ENCODE measurements at places on chromosomes 7 and 10. TPM values are rescaled to one million over a fixed set of nuclear protein-coding genes. Genes with fewer than 3 reads are reported as not detected.

NPFFR1 gene
- total RNA-seq = not detected

DNA sequence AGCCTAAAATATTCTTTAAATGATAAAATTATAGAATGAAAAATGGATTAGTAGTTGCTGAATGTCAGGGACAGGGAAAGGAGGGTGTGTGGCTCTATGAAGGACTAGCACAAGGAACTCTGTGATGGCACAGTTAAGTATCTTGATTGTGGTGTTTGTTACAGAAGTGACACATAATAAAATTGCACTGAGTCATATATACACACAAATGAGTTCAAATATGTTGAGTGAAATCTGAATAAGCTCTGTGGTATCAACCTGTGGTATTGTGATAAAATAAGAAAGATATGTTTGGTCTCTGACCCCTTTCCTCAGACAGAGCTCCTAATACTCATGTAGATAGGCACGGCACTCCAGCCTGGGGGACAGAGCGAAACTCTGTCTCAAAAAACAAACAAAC, 181.5 kb upstream of the TRIM24 start:
- no peak overlapping the region for H3K4me3 ChIP-seq
- H3K27me3 ChIP-seq = no peaks in the 10 kb centered on the region
- no peaks in the 10 kb centered on the region for H3K36me3 ChIP-seq
- no peak overlapping the region for H3K27ac ChIP-seq

DNA sequence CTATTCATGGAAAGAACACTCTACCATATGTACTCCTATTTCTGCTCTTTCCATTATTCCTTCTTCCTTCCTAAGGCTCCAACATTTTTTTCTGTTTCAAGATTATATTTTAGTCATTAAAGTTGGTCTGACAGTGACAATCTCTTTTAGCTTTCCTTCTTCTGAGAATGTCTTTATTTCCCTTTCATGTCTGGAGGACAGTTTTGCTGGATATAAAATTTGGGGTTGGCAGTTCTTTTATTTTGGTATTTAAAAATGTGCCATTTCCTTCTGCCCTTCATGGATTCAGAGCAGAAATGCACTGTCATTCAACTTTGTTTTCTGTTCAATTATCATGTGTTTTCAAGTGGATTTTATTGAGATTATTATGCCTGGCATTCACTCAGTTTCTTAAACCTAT, 53.1 kb downstream of the VSTM4 start:
- H3K27ac ChIP-seq = no peak overlapping the region
- H3K4me1 ChIP-seq = no peaks in the 10 kb centered on the region
- no peaks in the 10 kb centered on the region for H3K27me3 ChIP-seq
- H3K36me3 ChIP-seq = no peaks in the 10 kb centered on the region
- DNase-seq = no peak

- no peaks in the 10 kb centered on the region for H3K36me3 ChIP-seq
- no peak overlapping the region for H3K4me3 ChIP-seq
- DNase-seq = no peak
These were observed 136.2 kb upstream of the FZD8 start for GRCh38 chr10:35778306-35778705.

- H3K27me3 ChIP-seq = no peaks in the 10 kb centered on the region
- H3K4me3 ChIP-seq = no peak overlapping the region
- peaks cover 46% of the 10 kb centered on the region for H3K4me1 ChIP-seq
These were observed 193.1 kb downstream of the RNLS start for GRCh38 chr10:88390041-88390440.

RP9 gene
- 5.2 TPM for total RNA-seq

DNA sequence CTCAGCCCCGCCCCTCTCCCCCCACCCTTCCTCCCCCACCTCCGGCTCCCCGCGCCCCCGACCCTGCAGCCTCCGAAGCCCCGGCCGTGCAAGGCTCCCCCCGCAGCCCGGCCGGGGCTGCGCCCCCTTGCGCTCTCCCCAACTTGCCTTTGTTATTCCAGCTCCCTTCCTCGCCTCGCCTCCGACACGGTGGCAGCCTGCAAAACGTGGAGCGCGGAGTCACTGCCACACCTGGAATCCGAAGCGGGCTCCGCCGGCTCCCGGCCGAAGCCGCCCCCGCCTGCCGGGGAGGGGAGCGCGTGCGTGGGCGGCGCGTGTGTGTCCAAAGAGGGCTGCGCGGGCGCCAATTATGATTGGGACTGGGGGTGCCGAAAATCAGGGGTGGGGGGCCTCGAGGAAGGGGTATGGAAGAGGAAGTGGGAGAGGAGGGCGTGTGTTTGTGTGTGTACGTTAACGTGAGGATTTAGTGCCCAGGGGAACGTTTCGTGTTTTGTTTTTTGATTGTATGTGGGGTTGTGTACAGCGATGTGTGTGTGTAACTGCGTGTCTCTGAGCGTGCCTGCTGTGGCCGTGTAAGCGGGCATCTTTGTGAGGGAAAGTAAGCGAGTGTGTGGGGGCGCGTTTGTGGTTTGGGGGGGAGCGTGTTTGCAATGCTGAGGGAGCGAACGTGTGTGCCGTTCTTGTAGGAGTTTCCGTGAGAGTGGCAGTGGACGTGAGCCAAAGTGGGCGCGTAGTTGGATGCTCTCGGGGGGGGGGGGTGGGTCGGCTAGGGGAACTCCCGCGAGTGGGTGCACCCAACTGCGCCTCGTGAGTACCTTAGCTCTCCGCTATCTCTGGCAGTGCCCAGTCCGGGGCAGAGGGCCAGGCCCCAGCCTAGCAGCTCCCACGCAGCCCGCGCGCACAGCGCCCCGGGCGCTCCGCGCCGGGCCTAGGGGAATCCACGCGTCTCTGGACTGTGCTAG, 1.2 kb upstream of the ZMIZ1 start:
- DNase-seq = peak; percentile 87
- H3K4me1 ChIP-seq = peaks cover 49% of the 10 kb centered on the region
- H3K36me3 ChIP-seq = no peaks in the 10 kb centered on the region
- H3K4me3 ChIP-seq = peak overlapping the region; percentile 59

DNA sequence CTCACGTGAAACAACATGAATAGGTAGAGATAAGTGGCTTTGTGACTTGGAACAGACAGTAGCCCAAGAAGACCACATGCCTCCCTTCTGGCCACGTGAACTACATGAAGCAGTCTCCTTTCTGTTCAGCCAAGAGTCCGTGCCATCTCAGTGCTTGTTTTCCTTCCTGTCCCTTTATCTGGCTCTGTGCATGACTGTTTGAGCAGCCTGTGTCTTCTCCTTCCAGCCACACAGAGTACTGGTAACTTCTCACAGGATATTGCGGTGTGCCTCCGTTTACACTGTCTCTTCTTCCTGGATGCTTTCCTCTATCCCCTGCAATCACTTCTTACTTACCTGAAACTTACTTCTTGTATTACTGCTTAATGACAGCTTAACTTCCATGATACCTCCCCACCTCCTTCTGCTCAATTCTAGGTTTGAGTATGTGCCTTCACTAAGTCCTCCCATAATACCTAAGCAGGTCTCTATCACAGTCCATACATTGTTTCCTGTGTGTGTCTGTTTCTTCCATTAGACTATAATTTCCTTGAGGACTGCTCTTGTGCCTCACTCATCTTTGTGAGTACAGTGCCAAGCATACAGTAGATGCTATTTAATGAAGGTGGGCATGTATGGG, 748.7 kb downstream of the AUTS2 start:
- no peak overlapping the region for H3K27ac ChIP-seq
- no peak for DNase-seq
- no peaks in the 10 kb centered on the region for H3K36me3 ChIP-seq

SFRP5 gene
- 163 TPM for total RNA-seq

- H3K27me3 ChIP-seq = no peaks in the 10 kb centered on the region
- H3K27ac ChIP-seq = peak overlapping the region; percentile 63
- H3K4me3 ChIP-seq = no peak overlapping the region
- DNase-seq = peak; percentile 32
These were observed 12.4 kb downstream of the CPA5 start for GRCh38 chr7:130356876-130357611.

GRM3 gene
- not detected for total RNA-seq

MSS51 gene
- total RNA-seq = 2.3 TPM

GRCh38 chr7:148854983-148855382, 29.1 kb downstream of the EZH2 start:
- no peaks in the 10 kb centered on the region for H3K27me3 ChIP-seq
- H3K27ac ChIP-seq = no peak overlapping the region
- DNase-seq = no peak
- peaks cover 8% of the 10 kb centered on the region for H3K4me1 ChIP-seq
- no peak overlapping the region for H3K4me3 ChIP-seq
- H3K36me3 ChIP-seq = no peaks in the 10 kb centered on the region

SPDYE11 gene
- total RNA-seq = not detected

ADRB1 gene
- 1.0 TPM for total RNA-seq

RAB18 gene
- 18.2 TPM for total RNA-seq

GRCh38 chr7:114140561-114140960, 221.8 kb upstream of the PPP1R3A start:
- H3K27ac ChIP-seq = no peak overlapping the region
- H3K27me3 ChIP-seq = no peaks in the 10 kb centered on the region
- no peak for DNase-seq
- no peaks in the 10 kb centered on the region for H3K36me3 ChIP-seq
- H3K4me3 ChIP-seq = no peak overlapping the region
- H3K4me1 ChIP-seq = no peaks in the 10 kb centered on the region

CALU gene
- total RNA-seq = 36.3 TPM

GRCh38 chr10:11236234-11236633, 218.6 kb downstream of the CELF2 start:
- H3K4me1 ChIP-seq = no peaks in the 10 kb centered on the region
- no peak for DNase-seq
- H3K4me3 ChIP-seq = no peak overlapping the region
- H3K27me3 ChIP-seq = no peaks in the 10 kb centered on the region

- no peaks in the 10 kb centered on the region for H3K4me1 ChIP-seq
- no peaks in the 10 kb centered on the region for H3K27me3 ChIP-seq
- no peak for DNase-seq
- no peak overlapping the region for H3K27ac ChIP-seq
- H3K36me3 ChIP-seq = no peaks in the 10 kb centered on the region
- H3K4me3 ChIP-seq = no peak overlapping the region
These were observed 143.4 kb upstream of the ZNF92 start for GRCh38 chr7:65230231-65230630.

DNA sequence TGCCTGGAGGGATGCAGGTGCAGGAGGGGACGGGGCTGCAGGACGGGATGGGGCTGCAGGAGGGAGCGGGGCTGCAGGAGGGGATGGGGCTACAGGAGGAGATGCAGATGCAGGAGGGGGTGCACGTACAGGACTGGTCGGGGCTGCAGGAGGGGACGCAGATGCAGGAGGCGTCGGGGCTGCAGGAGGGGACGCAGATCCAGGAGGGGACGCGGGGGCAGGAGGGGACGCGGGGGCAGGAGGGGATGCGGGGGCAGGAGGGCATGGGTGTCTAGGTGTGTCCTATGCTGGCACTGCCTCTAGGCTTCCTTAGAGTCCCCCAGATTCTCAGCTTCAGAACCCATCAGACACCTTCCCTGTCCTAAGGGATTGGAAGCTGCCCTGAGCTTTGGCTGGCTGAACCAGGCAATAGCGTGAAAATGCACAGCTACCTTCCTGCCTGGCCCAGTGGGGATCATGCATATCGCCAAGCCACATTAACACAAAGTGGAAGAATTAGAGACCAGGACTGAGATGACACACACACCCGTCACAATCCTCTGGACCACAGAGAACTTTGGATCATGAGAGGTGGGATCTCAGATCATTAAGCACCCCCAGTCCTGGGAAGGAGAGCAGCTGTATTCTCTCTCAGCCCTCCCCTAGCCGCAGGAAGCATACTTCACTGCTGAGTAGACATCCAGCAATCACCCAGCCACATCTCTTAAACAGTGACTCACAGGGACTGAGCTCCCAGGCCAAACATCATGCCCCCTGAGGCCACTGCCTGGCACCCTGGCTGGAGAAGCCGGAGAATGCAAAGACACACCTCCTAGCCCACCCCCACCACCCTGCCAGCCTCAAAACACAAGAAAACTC, 67.3 kb downstream of the VWA2 start:
- H3K4me3 ChIP-seq = no peak overlapping the region
- DNase-seq = no peak
- peaks cover 10% of the 10 kb centered on the region for H3K4me1 ChIP-seq
- H3K27me3 ChIP-seq = no peaks in the 10 kb centered on the region
- H3K27ac ChIP-seq = no peak overlapping the region

DNA sequence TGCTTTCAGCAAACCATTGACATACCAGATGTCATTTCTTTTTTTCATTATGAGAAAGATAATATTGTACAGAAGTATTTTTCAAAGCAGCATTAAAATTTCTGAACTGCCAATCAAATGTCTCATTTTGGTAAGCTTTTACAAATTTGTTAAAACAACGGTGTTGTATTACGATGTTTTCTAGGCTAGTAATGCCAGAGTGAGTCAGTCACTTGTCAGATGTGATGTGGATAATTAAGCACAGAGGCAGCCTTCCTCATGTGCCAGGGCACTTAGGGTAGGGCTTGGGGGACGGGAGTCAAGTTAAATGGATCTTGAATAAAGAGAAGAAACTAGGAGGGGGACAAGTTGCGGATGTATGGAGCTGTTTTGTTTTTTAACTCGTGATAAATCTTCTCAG, 10.1 kb downstream of the PSTK start:
- no peaks in the 10 kb centered on the region for H3K27me3 ChIP-seq
- no peak overlapping the region for H3K27ac ChIP-seq

GRM8 gene
- total RNA-seq = not detected

GRCh38 chr7:24979470-24979862, 512 bp downstream of the OSBPL3 start:
- H3K4me1 ChIP-seq = peaks cover 16% of the 10 kb centered on the region
- no peaks in the 10 kb centered on the region for H3K27me3 ChIP-seq
- peak overlapping the region; percentile 83 for H3K27ac ChIP-seq
- H3K36me3 ChIP-seq = no peaks in the 10 kb centered on the region
- peak overlapping the region; percentile 18 for H3K4me3 ChIP-seq
- peak; percentile 61 for DNase-seq

DNA sequence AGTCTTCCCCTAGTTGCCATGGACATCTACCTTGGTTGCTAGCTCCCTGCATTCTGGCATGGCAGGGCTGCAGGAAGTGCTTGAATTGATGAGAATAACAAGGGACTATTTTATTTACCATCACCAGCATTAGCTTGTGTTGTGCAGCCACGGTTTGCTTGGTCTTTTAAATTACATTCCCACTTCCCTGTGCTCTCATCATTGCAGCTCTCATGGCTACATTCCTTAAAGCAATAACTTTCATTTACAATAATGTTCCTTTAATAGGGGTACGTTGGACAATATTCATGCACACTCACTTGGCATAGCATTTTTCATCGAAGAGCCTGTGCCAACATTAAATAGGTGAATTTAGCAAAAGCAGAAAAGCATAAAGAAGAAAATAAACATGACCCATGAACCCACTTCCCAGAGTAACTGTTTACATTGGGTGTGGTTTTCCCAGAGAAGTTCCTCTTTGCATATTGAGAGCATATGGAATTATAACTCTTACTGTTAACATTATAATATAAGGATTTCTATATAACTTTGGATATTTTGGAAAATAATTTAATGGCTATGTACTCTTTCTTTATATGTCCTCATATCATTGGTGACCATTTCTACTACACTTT, 113.2 kb upstream of the VWC2 start:
- no peak overlapping the region for H3K27ac ChIP-seq
- no peak for DNase-seq
- no peak overlapping the region for H3K4me3 ChIP-seq
- H3K27me3 ChIP-seq = no peaks in the 10 kb centered on the region

FAM25G gene
- total RNA-seq = not detected

GRCh38 chr7:138872576-138872975, 74.6 kb upstream of the ATP6V0A4 start:
- H3K27ac ChIP-seq = no peak overlapping the region
- DNase-seq = no peak
- H3K4me1 ChIP-seq = no peaks in the 10 kb centered on the region
- H3K36me3 ChIP-seq = peaks cover 16% of the 10 kb centered on the region
- no peak overlapping the region for H3K4me3 ChIP-seq
